Esophagus mucosa (tissue), 1 donor: ENCODE measurements at places on chromosomes 6 and 20. TPM values are rescaled to one million over a fixed set of nuclear protein-coding genes. Genes with fewer than 3 reads are reported as not detected.

Gene HAO1
- not detected for total RNA-seq

GRCh38 chr6:48111143-48111506, at the start of gene PTCHD4:
Gene PTCHD4 (minus strand): TSS chr6:48111197. CDS start chr6:48068957, 42,240 bp downstream.
- ATAC-seq: peak; percentile 91

DNA sequence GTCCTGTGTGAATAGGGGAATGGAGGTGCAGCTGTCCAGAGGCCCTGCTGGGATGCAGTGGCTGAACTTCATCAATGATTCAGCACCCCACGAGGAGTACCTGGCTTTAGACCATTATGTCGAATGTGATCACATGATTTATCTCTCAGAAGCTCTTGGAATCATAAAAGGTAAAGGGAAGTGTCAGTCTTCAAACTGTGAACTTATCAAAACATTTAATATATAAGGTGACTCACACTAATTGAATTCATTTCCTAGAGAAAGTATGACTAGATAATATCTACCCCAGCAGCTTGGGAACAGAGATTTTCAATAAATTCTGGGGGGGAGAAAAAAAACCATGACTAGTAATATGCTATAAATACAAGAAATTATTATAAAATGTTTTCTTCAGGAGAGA, 29.5 kb downstream of the ALDH8A1 start:
- ATAC-seq: no peak

DNA sequence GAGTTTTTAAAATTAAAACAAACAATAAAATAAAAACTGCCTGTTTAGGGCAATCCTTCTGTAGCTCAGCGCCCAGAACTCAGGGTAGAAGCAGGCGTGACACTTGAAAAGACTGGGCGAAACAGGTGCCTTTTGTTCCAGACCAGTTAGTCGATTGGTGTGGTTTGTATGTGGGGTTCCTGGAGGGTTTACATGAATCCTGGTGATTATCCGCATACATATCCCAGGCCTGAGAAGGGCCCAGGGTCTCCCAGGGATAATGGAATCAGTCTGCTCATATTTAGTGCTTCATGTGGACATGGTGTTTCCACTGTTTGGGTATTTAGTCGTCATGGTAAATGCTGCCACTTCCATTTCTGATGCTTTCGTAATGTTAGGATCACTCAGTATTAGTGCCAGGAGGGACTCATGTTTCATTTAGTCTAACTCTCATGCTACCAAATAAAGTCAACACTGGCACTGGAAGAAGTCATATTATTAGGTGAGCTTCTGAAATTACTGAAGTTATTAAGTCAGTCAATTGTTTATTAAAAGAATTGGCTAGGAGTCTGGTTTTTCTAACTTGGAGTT, 116.5 kb downstream of the SAMD5 start:
- no peak for ATAC-seq

DNA sequence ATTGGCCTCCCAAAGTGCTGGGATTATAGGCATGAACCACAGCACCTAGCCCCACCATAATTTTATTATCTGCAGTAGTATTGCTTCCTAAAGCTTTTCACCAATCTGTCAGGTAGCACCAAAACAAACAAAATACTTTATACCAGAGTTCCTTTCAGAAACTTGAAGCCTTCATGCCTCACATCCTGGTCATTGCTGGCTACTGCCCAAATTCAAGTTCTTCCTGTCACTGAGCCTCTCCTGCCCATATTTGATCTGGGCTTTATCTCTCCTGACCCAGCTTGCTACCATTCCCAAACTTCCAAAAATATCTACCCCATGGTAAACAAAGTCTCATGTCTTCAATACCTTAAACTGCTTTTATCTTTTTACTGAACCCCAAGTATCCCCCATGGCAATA, 34.9 kb upstream of the DST start:
- no peak for ATAC-seq

GRCh38 chr6:3876866-3877265, 27.7 kb downstream of the FAM50B start:
- ATAC-seq: no peak

- ATAC-seq: peak; percentile 70
Observed at GRCh38 chr6:32933661-32934085, 7.2 kb downstream of the HLA-DMB start.

DNA sequence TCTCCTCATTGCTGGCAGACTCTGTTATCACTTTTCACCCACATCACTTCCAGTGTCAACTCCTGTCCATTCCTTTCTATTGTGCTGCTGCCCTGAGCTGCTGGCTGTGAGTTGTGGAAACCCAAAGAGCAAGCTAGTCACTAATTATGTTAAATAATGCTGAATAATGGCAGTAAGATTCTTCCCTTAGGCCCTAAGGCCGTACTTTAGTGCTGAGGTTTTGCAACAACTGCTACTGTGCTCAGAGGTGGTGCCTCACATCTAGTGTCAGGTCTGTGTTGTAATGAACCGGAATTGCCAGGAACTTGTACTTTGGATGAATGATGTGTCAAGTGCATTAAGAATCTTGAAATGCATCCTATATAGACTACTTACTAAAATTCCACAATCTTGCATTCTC, 372.2 kb upstream of the RNF217 start:
- no peak for ATAC-seq

DNA sequence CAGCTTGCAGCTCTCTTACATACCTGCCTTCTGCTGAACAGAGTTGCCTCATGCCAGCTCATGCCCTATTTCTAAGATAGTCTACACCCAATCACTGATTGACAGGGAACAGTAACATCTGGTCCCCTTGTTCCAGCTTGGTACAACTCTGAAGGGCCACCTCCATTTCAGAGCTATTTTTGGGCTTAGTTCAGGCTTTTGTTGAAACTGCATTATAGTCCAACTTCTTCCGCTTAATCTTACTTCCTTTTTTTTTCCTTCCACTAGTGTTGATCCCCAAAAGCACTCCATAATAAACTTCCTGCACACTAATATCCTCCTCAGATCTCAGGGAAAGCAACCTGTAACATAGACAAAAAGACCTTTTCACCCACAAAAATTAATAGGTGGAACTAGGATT, 65.7 kb upstream of the TNFRSF21 start:
- no peak for ATAC-seq

GRCh38 chr6:144219056-144219685, 66.0 kb upstream of the UTRN start:
- ATAC-seq: no peak
